ENCODE measurements at places on chromosomes 12 and 14. TPM values are rescaled to one million over a fixed set of nuclear protein-coding genes. Genes with fewer than 3 reads are reported as not detected.

GRCh38 chr12:122998316-122998715 is 17.8 kb downstream of the ARL6IP4 start:
- no peak for DNase-seq

DNA sequence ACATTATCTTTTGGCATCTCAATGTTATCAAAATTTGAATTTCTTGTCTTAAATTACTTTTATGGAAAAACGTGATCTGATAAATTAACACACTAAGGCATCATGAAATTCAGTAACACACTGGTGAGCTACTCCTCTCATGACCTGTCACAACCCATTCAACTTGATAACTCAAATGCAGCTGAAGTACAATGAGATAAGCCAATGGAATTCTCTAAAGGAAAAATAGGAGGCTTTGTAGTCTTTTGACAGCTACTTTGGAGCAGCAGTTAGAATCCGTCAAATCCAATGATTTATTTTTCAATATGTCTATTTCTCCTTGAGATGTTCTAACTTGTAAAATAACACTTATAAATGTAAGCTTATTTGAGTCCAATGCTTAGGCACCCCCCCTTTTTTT is 1029.4 kb downstream of the TRHDE start:
- DNase-seq: no peak

- DNase-seq: no peak
These were observed 231.8 kb upstream of the CRY1 start for GRCh38 chr12:107325075-107325608.

DNA sequence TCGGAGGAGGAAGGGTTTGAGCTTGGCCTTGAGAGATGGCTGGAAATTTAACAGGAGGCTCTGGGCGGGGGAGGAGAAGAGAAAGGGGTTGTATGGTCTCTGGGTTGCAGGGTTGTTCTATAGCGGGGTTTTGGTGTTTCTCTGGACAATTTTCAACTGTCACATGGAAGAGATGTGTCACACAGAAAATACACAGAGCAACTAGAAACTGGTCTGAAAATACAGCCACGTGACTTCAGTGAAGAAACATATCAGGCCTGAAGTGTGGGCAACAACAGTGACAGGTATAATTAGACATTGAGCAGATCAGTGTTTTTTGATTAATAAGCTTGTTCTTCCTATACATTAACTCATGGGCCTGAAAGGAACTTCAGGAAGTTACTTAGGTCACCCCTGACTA is 205.3 kb upstream of the HMGA2 start:
- DNase-seq: no peak

Gene KIF26A
- polyA plus RNA-seq: not detected

Gene CRIP2
- 3.5 TPM for polyA plus RNA-seq

Measured in CD14-positive monocyte (primary cell).